ENCODE measurements at places on chromosomes 6 and 20.

- ATAC-seq = no peak
Observed at GRCh38 chr20:20849161-20849560, 136.7 kb upstream of the RALGAPA2 start.

- ATAC-seq = no peak
Observed at GRCh38 chr20:34654207-34654744, 22.6 kb downstream of the PIGU start.

DNA sequence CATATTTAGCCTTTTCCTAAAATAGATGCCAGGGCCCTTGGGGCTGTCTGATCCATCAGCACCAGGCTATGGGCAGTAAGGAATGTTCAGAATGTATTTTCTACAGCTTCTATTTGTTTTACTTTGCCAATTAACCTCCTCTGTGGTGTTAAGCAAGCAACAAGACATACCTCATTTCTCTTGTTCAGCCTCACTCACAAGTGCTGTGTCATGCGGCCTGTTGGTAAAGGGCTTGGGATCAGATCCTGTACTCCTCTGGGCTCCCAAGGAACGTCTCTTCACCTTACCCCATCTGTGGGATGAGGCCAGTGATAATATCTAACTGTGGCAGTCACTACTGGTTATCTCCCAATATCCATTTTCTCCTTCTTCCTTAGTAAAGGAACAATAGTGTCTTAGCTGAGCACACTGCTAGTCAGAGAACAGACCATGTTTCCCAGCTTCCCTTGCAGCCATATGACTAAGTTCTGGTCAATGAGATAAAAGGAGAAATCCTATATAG, 7.0 kb upstream of the DSTN start:
- no peak for ATAC-seq

GRCh38 chr6:52546192-52546591, 30.7 kb downstream of the TRAM2 start:
- no peak for ATAC-seq

DNA sequence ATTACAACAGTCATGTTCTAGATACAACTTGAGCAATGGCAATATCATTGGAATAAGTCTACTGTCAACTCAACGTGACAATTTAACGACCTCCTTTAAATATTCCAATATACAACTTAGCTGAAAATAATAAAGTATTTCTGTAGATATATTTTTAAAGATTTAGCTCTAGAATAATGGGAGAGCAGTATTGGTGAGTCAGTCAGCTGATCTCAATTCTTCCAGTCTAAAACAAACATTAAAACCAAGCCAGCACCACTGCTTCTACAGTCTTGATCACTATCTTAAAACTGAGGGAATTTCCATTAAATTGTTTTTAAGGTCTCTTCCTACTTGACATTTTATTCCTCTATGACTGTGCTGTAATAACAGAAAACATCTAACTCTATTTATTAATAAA, 38.2 kb downstream of the NOL7 start:
- no peak for ATAC-seq

GRCh38 chr6:33586108-33586640, 6.1 kb upstream of the BAK1 start:
- ATAC-seq = no peak

GRCh38 chr6:54860739-54861138, 14.2 kb downstream of the FAM83B start:
- no peak for ATAC-seq

- no peak for ATAC-seq
Observed at GRCh38 chr20:54389596-54390280, 85.7 kb upstream of the DOK5 start.

DNA sequence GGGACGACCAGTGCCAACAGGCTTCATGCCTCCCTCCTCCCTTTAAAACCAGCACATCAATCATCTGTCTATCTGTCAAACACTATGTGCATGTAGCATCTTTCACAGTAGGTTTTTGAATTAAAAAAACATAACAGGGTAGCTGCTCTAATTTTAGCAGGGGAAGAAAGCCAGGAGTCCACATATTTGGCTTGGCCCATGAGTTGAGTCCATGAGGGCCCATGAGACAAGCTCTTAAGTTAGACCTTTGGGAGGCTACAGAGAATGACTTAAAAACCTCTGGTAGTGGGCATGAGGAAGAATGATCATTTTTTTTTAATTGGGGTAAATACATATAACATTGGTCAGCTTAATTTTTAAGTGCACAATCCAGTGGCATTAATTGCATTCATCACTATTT, 194.9 kb downstream of the UTRN start:
- ATAC-seq = no peak

DNA sequence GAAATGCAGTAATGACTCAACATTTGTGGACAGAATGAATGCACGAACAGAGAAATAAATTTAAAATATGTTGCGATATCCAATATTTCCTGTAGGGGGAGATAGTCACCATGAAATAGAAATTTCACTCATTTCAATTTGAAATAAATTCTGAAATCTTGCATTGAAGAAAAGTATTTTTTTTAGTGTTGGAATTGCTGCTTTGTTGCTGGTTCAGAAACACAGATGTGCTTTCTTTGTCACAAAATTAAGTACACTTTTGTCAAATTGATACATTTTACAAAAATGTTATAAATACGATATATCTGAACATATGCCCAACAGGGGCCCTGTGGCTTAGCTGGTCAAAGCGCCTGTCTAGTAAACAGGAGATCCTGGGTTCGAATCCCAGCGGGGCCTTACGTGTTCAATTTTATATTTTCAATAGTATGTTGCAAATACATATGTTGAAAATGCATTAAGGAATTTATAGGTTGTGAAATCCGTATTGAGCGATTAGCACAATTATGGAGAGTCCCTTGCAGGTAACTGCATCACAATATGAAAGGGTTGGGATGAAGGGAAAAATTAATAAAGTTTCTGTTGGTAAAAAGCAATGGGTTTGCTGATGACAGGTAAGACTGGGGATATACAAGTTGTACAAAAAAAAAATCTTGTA, 85.4 kb upstream of the PRSS16 start:
- ATAC-seq = peak; percentile 39

DNA sequence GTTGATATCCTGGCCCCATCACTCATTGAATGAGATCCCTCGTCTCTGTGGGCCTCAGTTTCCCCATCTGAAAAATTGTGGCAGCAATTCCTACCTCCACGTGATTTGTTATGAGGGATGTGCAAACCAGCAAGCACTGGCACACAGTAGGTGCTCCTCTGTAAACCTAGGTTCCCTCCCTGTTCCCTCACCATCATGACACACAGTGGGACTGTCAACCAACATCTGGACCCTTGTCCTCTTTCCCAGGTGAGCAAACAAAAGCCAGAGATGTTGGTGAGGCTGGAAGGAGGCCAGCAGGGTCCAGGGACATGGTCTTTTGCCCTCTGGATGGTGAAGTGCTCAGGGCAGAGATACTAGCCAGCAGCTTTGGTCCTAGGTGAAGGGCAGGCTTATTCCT, 26.1 kb downstream of the RSPO4 start:
- ATAC-seq = no peak

DNA sequence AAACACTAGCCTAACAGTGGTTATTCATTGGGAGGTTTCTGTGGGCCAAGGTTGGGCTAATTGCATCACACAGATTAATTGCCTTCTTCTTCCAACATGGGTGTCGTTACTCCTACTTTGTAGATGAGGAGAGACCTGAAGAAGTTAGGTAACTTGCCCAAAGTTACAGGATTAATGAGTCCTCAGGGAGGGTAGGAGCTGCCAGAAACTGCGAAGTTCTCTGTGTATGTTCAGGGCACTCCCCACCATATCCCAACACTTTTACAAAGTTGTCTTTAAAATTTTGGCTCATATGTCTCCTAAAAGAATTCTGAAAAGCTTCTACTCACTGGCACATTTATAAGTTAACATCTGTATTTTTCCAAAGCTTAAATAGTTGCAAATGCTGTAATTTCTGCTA, 323.5 kb upstream of the HSF2 start:
- no peak for ATAC-seq

- ATAC-seq = no peak
Observed at GRCh38 chr6:79466207-79466834, 70.9 kb downstream of the LCA5 start.

DNA sequence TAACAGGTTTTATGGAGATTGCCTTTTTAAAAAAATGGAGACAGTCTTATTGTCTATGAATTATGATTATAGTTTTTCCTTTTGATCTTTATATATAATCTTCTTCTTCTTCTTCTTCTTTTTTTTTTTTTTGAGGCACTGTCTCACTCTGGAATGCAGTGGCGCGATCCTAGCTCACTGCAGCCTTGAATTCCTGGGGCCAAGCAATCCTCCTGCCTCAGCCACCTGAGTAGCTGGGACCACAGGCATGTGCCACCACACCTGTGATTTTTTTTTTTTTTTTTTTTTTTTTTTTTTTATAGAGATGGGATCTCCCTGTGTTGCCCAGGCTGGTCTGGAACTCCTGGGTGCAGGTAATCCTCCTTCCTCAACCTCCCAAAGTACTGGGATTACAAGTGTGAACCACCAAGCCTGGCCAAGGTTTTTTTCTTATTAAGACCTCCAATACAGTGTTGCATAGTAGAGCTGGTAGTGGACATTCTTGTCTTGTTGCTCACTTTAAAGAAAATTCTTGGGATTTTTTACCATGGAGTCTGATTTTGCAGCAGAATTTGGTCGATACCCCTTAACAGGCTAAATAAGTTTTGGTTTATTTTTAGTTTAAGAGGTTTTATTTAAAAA, 46.5 kb downstream of the STK4 start:
- no peak for ATAC-seq

DNA sequence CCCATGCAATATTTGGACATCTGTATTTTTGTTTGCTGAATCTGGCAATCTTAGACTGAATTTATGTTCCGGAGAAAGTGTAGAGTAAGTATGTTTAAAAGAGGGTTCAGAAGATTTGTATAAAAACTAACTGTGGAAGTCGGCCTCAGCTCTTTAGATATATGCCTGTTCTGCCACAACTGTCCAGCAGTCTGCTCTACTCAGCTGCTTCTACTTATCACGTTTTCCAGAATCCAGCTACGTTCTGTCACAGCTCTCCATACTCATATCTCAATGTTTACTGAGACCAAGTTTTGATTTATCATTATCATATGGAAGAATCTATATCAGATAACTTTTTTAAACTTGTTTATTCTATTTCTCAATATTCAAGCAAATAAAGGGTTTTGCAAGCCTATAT, 721.3 kb downstream of the EYS start:
- no peak for ATAC-seq

DNA sequence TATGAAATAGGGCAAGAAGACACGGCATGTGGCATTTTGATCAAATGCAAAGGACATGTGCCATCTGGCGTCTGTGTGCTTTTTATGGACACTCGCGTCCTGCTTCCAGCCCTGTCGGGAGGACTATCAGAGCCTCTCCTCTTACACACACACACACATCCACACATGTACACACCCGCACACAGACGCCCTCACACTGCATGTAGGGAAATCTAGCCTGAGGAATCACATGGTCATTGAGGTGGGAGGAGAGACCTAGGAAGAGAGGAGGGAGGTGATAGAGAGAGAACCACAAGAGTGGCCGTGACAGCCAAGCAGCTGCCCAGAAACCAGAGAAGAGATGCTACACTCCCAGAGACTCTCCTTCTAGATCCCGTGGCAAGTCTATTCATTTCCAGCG, 105.9 kb upstream of the CDYL start:
- ATAC-seq = no peak

DNA sequence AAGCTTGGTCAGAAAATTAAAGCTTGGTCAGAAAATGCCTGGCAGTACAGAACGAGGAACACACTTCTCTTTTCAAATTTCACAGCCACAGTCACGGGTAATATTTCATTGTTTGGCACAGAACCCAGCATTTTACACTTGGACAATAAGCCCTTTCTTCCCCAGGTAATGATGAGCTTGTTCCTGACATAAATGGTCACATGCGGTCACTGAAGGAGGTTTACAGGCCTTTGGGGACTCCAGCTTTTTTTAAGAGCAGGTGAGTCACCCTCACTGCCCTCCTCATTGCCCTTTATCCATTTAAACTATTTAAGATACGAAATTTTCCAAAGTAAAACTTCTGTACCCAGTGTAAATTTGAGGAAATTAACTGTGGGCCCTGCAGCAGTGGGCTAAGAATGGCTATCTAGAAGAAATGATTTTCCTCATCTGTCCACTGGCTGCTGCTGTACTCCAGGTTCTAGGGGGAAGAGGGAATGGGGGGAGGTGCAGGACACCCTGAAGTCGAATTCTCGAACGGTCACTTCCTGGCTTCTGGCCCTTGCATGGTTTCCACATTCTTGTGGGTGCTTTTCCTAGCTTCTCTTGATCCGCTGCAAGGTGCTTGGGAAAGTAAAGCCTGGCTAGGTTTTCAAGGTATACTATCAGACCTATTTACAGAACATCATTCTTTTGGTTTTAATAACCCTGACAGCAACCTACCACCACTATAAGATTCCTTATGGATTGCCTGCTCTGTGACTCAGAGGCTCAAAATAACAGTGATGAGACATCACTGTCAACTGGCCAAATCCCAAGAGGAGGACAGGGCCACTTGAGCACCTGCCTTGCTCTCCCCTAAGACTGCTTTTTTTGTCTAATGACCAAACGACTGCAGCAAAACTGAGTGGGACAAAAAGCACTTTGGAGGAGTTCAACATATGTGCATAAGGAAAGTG, 75.8 kb downstream of the PREP start:
- ATAC-seq = no peak

DNA sequence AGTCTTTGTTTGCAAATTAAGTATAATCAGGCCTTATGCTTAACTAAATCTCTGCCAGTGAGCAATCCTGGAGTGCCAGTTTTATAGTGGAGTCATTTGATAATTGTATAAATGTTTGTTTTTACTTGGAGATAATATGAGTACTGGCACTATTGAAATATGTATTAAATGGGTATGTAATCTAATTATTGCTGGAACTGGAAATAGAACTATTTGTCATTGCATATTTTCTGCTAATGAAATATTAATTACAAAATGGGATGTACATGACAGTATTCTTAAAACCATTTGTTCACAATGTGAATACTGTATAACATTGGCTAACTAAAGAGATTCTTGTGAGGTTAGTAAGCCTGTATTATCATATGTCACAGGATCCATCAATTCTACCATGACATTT, 20.5 kb upstream of the LMBRD1 start:
- ATAC-seq = no peak

All from activated T-helper 17 cell treated with anti-CD3 and anti-CD28 coated beads, Interleukin-2, amount 50 U/mL, for 72 hours (primary cell).